Right ventricle myocardium inferior (tissue), 1 donor: ENCODE measurements at places on chromosomes 2 and 18. TPM values are rescaled to one million over a fixed set of nuclear protein-coding genes. Genes with fewer than 3 reads are reported as not detected.

The LAMA1 gene
- total RNA-seq = not detected

GRCh38 chr2:236705295-236706105 is 135.9 kb downstream of the ACKR3 start:
- no peak for DNase-seq

GRCh38 chr2:35343135-35343534 is 1012.4 kb upstream of the CRIM1 start:
- no peak for DNase-seq

GRCh38 chr2:5867056-5867455 is 174.9 kb downstream of the SOX11 start:
- peak; percentile 49 for DNase-seq

DNA sequence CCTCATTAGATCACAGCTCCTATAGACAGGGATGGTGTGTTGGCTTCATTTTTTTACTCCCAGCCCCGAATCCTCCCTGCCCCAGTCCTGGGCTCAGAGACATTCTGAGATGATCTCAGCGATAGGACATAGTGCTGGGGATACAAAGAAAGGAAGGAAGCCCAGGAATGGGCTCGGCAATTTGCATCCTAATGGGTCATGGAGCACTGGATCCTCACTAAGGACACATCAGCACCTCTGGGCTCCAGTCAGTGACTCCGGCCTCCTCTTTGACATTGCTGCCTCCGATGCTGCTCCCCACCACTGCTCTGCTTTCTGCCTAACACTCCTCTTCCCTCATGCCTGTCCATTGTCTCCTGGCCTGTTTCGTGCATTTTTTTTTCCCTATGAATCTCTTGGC is 489.1 kb downstream of the STK39 start:
- no peak for DNase-seq

DNA sequence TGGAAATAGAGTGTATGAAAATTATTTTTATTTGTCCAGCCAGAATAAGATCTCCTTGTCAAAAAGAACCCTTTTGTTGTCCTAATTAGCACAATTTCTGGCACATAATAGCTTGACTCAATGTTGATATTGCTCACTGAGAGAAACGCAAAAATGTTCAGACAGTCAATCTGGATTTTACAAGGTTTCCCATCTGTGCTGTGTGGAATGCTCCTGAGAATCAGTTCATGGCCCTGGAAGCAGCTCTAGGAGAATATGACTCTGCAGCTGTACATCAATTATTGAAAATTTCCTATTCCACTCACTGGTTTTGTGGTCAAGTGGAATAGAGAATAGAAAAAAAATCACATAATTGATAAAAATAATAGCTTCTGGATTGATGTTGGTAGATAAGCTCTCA is 1582.9 kb upstream of the NXPH2 start:
- no peak for DNase-seq

- no peak for DNase-seq
Measured at GRCh38 chr2:64296140-64296480, 151.9 kb upstream of the PELI1 start.

- no peak for DNase-seq
Measured at GRCh38 chr2:168179592-168179991, 67.8 kb downstream of the STK39 start.

The ASB1 gene
- total RNA-seq = 57.5 TPM

The PIGN gene
- total RNA-seq = 21.0 TPM

The KLHL30 gene
- total RNA-seq = 20.6 TPM

GRCh38 chr18:31619291-31619690 is 27.6 kb downstream of the TTR start:
- DNase-seq = no peak

GRCh38 chr2:60808330-60808801 is 52.3 kb downstream of the PAPOLG start:
- no peak for DNase-seq
